ENCODE measurements at places on chromosomes 2 and 18. TPM values are rescaled to one million over a fixed set of nuclear protein-coding genes. Genes with fewer than 3 reads are reported as not detected.

Gene REG3A
- not detected for total RNA-seq

Gene ALPP
- total RNA-seq: 0.34 TPM

Gene ZNF396
- total RNA-seq: 2.1 TPM

Gene KIF5C
- total RNA-seq: 673 TPM

Gene IL1A
- not detected for total RNA-seq

Gene CCT7
- total RNA-seq: 269 TPM

Gene PLEK
- not detected for total RNA-seq

Gene DTNA
- total RNA-seq: 29.5 TPM

All from glutamatergic neuron (in vitro differentiated cells).